B cell (primary cell): ENCODE measurements at places on chromosomes 5 and 9. TPM values are rescaled to one million over a fixed set of nuclear protein-coding genes. Genes with fewer than 3 reads are reported as not detected.

PCDHGA9 gene
- total RNA-seq = 1.9 and 2.5 TPM in 2 replicates

- no peak for DNase-seq
These were observed 5.0 kb upstream of the SPARC start for GRCh38 chr5:151691706-151692105.

GRCh38 chr9:89969156-89969675, 364.4 kb downstream of the GADD45G start:
- no peak for DNase-seq

DNA sequence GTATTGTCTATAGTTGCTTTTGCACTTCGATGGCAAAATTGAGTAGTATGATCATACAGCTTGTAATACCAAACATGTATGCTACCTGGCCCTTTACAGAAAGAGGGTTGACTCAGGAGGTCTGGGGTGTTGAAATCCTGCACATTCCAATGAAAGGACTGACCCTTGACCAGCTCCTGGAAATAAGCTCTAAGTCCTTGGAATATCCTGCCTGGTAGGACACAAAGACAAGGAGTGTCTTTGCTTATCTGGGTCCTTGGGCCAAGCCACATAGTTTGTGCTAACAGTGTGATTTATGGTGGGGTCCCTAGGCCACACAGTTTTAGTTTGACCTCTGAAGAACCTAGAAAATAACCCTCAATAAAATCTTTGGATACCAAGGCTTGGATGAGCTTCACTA, 89.3 kb upstream of the FTMT start:
- no peak for DNase-seq

TMEM245 gene
- 33.4 and 34.3 TPM in 2 replicates for total RNA-seq

GRCh38 chr5:79857714-79858409, 133.2 kb downstream of the MTX3 start:
- peak; percentile 70 for DNase-seq

DNA sequence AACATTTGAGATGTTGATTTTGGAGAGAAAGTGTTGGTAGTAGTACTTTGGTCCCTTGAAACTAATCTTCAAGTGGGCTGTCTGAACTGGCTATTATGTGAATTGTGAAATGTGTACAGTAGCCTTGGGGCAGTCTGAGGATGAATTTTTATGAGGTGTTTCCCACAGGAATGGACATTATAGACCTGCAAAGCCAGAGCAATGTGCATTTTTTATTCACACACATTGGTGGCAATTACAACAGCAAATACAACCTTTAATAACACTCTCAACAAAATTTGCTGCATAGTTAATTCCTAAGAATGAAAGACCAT, 147.0 kb downstream of the PAM start:
- DNase-seq = no peak

GRCh38 chr9:112866662-112867274, 23.9 kb downstream of the SLC46A2 start:
- DNase-seq = no peak

GRCh38 chr5:115460472-115460871, 84.1 kb downstream of the FEM1C start:
- no peak for DNase-seq

DNA sequence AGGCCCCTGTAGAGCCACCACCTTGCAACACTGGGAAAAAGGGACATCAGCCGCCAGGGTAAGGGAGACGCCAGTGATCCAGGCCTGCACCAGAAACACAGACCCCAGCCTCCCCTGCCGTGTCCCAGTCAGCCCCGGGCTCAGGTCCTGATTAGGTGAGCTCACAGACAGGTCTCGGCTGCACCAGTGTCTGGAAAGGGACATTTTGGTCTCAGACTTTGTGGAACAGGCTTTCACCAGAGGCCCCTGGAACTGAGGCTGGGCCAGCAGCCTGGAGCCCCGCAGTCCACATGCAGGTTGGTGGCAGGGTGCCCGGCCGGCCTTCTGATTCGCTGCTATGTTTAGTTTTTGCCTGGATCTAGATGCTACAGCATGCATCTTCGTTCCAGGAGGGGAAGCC, 369.0 kb upstream of the IRX4 start:
- no peak for DNase-seq

GABBR2 gene
- not detected in 2 replicates for total RNA-seq

- peak; percentile 38 for DNase-seq
These were observed 183.1 kb downstream of the C9orf50 start for GRCh38 chr9:129437626-129438323.

SHROOM1 gene
- 2.3 and 2.5 TPM in 2 replicates for total RNA-seq

GRCh38 chr5:128869970-128870369, 95.3 kb upstream of the SLC27A6 start:
- no peak for DNase-seq

GRCh38 chr9:105157171-105157583, 87.3 kb upstream of the SLC44A1 start:
- peak; percentile 59 for DNase-seq

PCDHGB4 gene
- 1.6 and 1.8 TPM in 2 replicates for total RNA-seq

DNA sequence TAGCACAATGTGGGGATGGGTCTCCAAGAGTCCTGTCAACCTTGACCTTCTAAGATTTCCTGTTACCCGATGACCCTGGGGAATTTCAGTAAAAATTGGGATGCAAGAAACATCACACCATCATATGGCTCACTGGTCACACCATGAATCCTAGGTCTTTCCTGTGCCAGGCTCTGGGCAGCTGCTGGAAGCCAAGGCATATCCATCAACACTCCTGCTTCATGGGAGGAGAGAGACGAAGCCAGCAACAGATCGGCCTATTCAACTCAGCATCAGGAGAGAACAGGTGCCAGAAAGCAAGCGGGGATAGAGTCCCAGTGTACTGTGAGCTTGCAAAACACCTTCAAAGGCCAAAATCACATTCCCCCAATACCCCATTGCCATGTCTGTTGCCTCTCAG, 6.5 kb upstream of the NEK6 start:
- no peak for DNase-seq

DNA sequence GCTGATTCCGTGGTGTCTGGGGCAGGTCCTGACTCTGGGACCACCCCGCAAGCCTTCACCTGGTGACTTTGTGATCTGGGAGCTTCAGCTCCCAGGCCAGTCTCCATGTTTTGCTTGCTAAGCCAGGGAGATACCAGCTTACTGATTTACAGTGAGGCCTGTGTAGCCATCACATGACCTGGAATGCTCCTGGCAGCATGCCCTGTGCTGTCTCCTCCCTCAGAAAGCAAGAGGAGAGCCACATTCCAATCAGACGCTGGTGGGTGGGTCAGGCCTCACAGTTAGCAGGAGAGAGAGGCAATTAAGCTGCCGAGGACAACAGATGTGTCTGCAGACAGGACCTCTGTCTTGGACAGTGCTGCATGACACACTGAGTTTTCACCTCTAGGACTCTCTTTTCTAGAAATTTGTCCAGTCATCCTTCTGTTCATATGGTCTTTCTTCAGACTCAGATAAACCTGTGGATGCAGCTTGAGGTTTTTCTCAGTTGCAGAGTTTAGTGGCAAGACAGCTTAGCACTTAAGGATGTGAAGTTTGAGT, 24.4 kb upstream of the GRPEL2 start:
- DNase-seq = no peak

ATP6V0E1 gene
- 116 and 127 TPM in 2 replicates for total RNA-seq

- no peak for DNase-seq
These were observed 572.5 kb upstream of the ARRDC3 start for GRCh38 chr5:91955610-91956009.

DNA sequence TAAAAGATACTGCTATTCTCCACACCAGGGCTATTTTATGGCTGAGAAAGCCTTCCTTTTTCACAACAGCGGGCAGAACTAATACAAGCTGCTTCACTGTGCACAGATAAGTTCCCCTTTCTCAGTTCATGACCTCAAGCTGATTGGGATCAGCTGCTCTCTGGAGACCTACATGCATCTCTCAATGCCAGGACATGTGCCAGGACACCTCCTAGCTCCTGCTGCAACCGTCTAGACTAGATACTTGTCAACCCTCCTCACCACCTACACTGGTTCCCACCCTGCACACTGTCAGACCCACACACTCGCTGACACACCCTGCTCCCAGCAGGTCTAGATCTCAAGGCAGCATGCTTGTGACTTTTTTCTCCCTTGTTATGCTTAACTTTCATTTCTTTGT, 39.8 kb downstream of the STARD4 start:
- DNase-seq = no peak
